T-helper 2 cell treated with Interferon-gamma antibody and Interleukin-4, amounts not matched to agents 5 μg/mL and 100 μg/mL, for 36 hours (primary cell): ENCODE measurements at places on chromosomes 5 and 9.

DNA sequence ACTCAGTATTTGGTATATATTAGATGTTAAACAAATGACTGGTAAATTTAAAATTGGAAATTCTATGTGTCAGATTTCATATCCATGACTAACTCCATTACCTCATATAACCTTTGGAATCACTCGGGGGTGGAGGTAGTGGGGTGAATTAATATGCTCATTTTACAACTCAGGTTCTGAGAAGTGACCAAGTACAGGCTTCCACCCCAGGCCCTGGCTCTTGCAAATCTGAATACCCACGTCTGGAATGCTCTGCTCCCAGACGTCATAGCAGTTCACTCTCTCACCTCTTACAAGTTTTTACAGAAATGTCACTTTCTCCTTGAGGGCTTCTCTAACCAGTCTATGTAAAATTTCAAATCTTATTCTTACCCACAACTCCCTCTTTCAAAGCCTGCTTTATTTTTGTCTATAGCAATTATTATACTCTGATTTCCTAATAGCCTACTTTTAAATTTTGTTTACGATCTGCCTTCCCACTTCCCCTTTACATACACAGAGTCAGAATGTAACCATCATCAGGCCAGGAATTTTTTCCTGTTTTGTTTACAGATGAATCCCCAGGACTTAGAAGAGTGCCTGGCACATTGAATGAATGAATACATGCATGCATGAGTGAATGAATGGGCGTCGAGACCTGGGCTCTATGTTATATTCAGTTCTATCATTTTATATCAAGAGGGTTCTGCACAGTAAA is 134.1 kb upstream of the IFNE start:
- DNase-seq: no peak

DNA sequence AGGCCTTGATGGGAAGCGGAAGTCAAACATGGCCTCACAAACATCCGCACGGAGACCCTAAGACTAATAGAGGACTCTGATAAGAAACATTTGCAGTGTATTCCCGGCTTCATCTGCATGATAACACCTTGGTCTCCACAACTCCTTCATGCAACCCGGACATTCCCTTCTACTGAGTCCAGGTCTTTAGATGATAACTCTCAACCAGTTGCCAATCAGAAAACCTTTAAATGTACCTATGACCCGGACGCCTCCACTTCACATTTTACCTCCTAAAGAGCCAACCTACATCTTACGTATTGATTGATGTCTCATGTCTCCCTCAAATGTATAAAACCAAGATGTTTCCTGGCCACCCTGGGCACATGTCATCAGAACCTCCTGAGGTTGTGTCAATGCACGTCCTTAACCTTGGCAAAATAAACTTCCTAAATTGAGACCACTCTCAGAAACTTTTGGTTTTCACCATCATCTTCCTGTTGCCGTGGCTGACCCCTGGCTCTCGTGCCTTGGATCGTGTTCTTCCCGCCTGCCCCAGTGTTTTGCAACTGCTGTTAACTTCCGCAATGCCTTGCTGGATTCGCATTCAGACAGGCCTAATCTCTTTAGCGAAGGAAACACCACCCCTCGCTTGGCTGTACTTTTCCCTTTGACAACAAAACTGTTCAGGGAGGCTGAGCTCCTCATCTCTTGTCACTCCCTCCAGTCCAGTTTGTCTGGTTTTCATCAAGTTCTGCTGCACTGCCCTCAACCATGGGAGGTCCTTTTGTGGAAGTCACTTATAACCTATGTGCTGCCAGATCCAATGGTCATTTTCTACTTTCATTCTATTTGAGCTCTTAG is 1.1 kb upstream of the DAP start:
- no peak for DNase-seq

DNA sequence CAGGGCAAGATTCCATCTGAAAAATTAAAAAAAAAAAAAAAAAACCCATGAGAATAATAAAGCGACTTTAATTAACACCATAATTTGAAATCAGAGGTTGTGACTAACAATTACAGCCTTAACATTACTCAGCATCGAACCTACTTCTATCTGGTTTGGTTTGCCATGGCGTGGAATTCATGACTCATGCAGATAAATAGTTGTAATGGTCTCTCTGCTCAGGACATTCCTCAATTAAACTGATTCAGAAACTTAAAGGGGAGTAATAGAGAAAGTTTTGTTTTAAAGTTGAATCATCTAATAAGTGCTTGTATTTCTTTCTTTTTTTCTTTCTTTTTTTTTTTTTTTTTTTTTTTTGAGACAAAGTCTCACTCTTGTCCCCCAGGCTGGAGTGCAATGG is 135.5 kb downstream of the SPATA31D1 start:
- DNase-seq: no peak

DNA sequence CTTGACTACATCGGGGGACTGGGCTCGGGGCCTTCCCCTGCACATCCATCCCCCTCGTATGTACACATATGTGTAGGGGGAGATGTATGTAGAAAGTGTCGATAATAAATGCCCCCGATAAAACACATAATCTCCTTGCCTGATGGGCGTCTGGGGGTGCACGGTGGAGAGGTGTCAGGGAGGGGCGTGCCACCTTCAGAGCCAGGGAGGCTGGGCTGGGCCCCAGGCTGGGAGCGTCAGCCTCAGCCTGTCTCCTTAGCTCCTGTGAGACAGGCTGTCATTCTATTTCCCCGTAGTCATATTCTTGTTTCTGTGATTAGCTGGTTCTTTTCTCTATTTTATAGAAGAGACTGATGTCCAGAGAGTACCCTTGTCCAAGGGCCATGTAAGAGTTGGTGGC is 4.7 kb upstream of the RXRA start:
- DNase-seq: no peak

- DNase-seq: no peak
Measured at GRCh38 chr5:96919754-96920197, 16.1 kb upstream of the LNPEP start.

- no peak for DNase-seq
Measured at GRCh38 chr9:121225240-121225639, 23.6 kb upstream of the RAB14 start.

GRCh38 chr9:86830356-86830755 is 117.0 kb downstream of the GAS1 start:
- DNase-seq: no peak

DNA sequence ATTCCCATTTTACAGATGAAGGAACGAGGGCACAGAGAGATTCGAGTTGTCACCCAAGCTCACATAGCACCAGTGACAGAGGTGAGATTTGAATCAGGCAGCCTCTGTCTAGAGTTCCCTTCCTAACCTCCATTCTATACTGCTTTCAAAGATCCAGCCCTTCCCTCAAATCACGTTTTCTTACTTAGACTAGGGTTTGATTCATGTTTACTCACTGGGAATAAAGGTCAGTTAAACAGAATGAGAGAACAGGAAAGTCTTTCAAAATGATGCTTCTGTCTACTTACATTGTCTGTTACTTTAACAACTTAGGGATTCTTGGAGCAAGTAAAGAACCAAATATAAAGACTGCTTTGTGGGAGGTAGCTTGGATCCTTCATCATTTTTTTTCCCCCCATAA is 40.0 kb downstream of the ZFAND5 start:
- DNase-seq: no peak

GRCh38 chr9:72476100-72476499 is 45.3 kb upstream of the TMC1 start:
- DNase-seq: no peak

- DNase-seq: no peak
Measured at GRCh38 chr5:173108914-173109313, 35.4 kb upstream of the BNIP1 start.

DNA sequence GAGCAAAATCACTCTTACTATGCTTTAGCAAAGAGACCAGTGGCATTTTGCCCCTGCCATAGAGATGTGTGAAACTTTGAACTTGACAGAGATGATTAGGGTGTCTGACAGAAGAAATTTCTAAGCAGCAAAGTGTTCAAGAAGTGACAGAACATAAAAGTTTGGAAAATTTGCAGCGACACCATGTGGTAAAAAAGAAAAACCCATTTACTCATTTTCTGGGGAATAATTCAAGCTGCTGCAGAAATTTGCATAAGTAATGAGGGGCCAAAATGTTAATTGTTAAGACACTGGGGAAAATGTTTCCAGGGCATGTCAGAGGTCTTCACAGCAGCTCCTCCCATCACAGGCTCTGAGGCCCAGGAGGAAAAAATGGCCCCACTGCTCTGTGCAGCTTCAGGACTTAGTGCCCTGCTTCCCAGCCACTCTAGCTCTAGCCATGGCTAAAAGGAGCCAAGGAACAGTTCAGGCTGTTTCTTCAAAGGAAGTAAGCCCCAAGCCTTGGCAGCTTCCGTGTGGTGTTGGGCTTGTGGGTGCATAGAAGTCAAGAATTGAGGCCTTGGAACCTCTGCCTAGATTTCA is 6.1 kb upstream of the AP3B1 start:
- no peak for DNase-seq

DNA sequence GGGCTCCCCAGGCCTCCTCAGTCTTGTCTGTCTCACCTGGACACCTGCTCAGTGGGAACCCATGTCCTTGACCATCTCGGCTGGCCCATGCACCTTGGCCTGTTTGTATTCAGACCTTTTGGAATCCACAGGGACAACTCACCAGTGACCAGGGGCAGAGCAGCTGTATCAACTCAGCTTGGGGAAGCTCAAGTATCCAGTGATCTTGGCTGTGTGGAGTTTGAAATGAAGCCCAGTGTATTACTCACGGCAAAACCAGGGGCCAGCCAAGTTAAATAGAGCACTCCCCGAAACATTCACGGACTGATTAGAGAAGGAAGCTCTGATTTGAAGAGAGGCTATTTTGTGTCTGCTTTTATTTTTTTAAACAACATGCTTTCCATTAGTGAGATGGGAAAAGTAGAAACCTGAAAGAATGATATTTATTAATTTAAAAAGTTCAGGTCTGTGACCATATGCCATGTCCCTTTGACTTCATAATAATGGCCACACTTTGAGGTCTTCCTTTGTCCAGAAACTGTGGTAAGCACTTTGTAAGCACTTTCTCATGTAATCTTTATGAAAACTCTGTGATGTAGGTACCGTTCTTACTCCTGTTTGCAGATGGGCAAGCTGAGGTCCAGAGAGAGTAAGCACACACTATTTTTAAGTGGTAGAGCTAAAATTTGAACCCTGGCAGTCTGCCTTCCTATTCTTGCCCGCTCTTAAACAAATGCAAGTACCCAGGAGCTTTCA is 656.5 kb downstream of the BNC2 start:
- no peak for DNase-seq

GRCh38 chr9:87178302-87178701 is 231.0 kb upstream of the GAS1 start:
- no peak for DNase-seq

DNA sequence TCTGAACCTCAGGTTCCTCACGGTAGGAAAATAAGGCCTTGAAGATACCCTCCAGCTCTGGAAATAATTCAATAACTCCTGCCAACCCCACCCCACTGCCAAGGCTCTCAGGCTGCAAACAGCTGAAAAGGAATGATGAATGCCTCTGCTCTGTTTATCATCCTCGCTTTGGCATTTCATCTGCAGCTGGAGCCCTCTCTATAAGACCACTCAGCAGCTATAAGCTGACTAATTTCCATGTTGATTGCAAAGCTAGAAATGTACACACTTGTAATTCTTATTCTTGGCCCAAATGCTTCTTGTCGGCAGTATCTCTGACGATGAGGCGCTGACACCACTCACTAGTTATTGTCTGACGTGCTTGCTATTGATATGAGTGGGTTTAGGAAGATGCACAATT is 408.4 kb upstream of the NMUR2 start:
- no peak for DNase-seq

DNA sequence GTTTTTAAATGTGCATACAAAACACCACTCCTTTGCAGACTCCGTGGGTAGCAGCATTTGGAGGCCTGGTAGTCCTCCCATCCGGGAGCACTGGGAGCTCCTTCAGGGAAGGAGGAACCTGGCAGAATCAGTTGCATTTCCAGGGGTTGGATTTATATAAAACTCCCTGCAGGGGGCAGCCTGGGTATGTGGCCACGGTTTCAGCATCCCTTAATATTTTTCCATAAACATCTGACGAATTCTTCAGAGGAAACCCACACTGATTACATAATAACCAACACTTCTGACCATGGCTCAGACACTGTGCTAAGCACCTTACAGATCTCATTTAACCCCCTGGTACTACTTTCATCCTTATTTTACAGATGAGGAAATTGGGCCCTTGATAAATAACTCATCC is 6.1 kb upstream of the AFAP1L1 start:
- no peak for DNase-seq

DNA sequence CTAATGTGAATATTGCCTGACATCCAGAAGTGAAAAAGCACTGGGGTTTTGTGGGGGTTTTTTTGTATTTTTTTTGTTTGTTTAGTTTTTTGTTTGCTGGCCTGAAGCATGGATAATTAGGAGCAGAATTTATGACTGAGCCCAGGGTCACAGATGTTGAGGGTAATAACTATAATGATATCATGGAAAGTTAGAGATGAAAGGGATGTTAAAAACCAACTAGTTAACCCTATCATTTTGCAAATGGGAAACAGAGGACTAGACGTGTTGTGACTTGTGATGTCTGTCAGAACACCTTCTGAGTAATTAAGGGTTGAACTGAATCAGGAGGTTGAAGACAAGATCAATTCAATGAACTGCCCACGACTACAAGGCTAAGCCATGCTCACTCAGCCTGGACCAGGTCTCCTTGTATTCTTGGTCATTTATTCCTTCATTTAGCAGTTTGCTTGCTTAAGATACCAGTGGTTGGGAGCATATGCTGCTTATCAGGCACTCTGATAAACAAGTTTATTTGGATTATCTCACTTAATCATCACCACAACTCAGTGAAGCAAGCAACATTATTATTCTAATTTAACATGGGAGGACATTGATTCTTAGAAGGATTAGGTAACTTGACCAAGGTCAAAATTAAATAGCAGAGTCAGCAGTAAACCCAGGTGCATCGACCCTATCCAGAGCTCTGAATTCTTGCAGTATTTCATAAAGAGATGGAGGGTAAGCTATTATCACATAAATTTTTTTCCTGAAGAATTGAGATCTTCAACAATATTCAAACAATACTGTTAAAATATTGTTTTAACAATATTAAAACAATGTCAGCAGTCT is 75.7 kb upstream of the PIK3R1 start:
- no peak for DNase-seq
